ENCODE measurements at places on chromosomes 4 and X.

GRCh38 chr4:37066159-37066558 lies 178.4 kb upstream of the NWD2 start:
- DNase-seq = no peak

- no peak for DNase-seq
Measured at GRCh38 chrX:124023838-124024238, 62.3 kb downstream of the STAG2 start.

GRCh38 chr4:7447236-7447635 lies 12.5 kb upstream of the PSAPL1 start:
- DNase-seq = no peak

DNA sequence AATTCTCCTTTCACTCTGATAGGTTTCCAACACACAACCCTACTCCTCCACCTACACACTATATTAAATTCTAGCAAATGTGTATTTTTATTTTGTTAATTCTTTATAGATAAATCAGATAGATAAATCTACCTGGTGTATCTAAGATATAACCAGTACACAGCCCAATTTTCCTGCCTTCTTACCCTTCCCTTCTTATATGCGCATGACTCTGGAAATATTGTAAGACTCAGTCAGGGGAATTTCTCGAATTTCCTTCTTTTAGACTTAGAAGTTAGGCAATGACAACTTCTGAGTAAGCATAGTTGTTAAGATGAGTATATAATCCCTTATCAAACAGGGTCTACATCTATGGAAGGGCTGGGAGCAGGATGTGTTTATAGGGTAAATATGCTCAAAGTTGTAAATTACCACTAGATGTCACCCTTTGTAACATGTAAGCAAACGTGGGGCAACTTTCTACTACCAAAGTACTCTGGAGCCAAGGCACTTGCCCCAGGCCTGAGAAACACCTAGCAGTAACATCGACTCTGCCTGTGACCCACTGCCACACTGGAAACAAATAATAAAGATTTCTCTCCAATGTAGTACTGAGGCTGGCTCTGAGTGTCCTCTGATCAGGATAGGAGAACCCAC lies 444.7 kb downstream of the IQCM start:
- DNase-seq = no peak

- no peak for DNase-seq
Measured at GRCh38 chr4:75065909-75066308, 133.0 kb downstream of the PARM1 start.

DNA sequence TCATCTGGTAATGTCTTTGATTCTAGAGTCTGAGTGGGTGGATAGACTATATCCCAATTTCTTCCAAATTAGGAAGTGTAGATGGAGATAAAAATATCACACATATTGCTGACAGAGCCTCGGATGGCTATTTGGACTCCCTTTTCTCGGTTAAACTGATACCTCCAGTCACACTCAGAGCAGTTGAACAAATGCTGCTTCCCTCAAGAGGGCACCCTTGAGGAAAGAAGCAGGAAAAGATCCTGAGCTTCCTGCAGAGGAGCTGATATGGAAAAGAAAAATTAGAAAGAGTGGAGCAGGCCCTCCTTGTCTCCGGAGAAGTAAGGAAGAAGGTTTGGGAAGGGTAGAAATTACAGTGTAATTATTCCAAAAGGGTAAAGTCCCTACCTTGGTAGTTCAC lies 96.2 kb upstream of the CCSER1 start:
- DNase-seq = no peak

DNA sequence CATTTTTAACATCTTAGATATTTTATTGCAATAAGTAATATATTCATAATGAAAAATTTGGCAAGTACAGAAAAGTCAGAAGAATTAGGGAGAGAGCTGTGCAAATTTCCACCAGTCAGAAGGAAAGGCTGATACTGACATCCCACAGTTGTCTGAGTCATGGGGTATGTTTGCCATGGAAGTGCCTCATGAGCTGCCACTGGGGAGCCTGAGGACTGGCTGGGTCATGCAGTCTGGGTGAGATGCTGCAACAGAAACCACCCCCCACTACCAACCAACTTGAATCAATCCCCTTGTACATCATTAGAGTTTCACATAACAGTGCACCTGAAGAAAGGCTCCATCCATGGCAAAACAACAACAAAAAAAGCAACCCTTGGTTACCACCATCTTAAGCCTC lies 45.2 kb upstream of the ENPP6 start:
- no peak for DNase-seq

- DNase-seq = no peak
Measured at GRCh38 chr4:8439168-8439567, 1.4 kb downstream of the ACOX3 start.

DNA sequence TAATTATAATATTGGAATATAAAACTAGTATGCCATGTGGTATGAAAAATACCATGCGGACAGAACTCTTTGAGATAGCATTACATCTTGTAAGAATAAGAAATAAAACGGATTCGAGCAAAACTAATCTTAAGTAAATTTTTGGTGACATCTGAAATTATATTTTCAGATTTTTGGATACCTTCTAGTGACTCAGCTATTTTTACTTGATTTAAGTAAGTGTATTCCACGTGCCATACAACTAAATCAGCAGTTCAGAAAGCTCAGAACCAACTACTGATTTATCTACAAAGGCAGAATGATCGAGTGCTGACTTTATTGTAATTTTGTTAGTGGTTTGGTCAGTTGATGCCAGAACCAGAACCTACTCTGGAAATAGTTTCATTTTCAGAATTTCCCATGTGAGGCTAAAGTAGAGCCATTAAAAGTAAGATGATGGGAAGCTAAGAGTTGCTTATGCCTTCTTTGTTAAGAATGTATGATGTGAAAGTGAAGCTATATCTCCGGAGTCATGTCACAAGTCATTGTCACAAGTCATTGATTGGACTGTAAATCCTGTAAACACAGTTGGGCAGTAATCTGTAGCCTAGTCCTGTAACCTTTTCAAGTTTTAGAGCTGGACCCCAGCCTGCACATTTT lies 4.0 kb downstream of the ING2 start:
- DNase-seq = no peak

GRCh38 chrX:37955273-37955672 lies 51.1 kb upstream of the SYTL5 start:
- DNase-seq = no peak

DNA sequence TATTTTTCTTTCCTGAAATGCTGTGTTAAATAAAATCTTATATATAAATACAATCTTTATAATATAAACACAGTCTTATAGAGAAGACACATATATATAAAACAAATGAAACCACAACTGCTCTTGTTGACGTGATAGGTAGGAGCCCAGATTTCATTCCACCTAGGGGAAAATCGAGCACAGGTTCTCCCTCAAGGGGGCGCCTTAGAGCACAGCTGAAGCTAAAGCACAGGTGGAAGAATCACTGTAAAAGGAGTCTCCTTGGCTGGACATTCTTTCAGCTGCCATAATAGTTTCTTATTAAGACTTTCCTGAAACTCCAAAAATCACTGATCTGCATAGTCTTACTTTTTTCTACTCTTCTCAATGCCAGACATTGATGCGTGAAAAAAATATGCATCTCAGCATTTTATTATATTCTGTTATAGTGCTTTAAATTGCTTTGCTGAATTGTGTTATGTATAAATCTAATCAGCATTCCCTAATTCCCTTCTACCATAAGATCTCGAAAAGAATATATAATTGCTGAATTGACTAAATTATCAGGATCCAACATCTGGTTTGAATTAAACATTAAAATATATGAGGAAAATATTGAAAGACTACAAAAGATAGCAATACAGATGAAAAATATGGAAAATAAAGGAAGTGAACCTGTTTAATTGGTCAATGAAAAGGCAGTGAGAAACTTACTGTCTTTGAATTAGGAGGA lies 25.5 kb upstream of the RXFP1 start:
- peak; percentile 3 for DNase-seq
